Activated T-helper 1 cell treated with Interleukin-2 at 50 U/mL for 16 hours (primary cell): ENCODE measurements at places on chromosomes 6 and 20.

GRCh38 chr20:37200376-37200775 is 21.0 kb upstream of the MROH8 start:
- no peak for DNase-seq

- no peak for DNase-seq
Observed at GRCh38 chr6:5772408-5773120, 234.2 kb downstream of the NRN1 start.

- DNase-seq: no peak
Observed at GRCh38 chr6:116136373-116136772, 10.4 kb upstream of the COL10A1 start.

DNA sequence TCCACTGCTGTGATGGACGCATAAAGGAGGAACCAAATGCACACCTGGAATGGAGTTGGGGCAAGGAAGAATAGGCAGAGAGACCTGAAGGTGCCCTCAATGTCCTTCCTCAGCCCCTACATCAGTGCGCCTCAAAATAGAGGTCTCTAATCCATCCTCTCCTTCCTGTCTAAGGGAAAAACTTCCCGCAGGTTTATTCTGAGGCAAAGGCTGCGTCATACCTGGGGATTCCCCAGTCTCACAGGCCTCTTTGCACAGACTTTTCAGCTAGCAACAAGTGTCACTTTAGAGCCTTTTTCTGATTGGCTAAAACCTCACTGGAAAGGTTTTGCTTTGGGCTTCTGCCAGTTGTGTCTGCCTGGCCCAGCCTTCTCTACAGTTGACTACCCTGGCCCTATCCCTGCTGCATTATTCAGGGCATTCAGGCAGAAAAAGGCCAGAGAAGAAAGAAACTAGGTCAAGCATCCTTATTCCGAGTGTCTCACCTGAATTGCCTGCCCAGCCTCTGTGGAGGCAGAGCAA is 1.8 kb upstream of the HLA-DQB1 start:
- peak; percentile 31 for DNase-seq

DNA sequence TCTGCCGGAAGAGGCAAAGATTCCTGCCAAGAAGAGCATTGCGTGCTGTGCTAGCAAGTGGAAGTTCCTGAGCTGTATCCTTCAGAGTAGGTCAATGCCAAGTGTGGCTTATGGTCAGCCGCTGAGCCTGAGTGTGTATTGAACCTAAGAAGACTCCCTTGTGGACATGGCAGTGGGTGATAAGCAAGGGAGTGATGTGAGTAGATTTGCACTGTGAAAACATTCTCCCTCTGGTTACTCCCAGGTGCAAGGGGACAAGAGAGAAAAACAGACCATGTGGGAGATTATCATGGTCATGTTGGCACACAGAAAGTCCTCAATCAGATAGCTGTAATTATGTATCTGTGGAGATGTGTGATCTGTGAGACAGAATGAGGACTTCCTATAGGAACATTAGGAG is 6.1 kb upstream of the TMEM74B start:
- DNase-seq: no peak

DNA sequence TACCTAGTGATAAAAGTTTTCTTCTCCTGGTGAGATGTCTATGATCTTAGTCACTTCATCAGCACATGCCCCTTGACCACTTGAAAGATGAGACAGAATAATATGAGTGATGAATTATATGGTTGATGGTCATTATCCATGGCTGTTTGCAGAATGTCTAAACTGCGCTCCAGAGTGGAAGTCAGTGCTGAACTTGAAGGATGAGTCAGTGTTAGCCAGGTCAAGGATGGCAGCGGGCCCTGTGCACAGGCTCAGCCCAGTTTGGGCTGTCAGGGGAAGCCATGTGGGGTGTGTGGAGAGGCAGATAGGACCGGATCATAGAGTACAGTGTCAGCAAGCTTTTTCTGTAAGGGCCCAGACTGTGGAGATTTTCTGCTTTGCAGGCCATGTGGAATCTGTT is 67.2 kb upstream of the KIF25 start:
- DNase-seq: no peak

GRCh38 chr20:42510686-42511085 is 679.0 kb downstream of the PTPRT start:
- DNase-seq: no peak
